ENCODE measurements at places on chromosomes 3 and 15.

- DNase-seq, result no peak
Observed at GRCh38 chr3:148309390-148310035, 388.2 kb upstream of the AGTR1 start.

DNA sequence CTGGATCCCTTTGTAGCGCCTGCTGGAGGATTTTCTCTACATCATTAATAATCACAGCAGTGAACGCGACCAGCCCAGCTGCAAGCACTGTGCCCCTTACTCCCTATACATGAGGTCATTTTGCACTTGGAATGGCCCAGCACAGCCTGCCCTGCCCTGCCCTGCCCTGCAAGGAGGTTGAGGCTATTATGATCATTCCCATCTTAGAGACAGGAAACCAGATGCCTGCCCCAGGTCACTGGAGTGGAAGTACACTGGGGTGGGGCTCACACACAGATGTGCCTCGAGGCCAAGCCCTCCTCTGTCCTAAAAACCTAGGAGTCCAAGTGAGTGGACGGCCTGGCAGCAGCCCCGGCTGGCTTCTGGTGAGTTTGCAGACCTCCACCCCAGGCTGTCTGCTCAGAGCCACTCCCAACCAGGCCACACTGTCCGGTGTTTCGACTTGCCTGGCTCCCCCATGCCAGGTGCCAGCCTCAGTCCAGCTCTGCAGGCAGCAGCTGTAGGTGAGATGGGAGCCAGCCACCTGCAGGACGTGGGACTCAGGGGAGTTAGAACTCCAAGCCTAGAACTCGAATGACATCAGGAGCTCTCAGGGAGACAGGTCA is 30.4 kb upstream of the SEC61A1 start:
- DNase-seq, result no peak

GRCh38 chr15:62883938-62884479 is 158.5 kb upstream of the TPM1 start:
- DNase-seq, result no peak

- no peak for DNase-seq
Observed at GRCh38 chr3:81568378-81568777, 193.1 kb downstream of the GBE1 start.

- no peak for DNase-seq
Observed at GRCh38 chr15:40192942-40193341, 32.1 kb downstream of the BUB1B start.

- DNase-seq, result no peak
Observed at GRCh38 chr3:42489116-42489936, 13.1 kb upstream of the VIPR1 start.

DNA sequence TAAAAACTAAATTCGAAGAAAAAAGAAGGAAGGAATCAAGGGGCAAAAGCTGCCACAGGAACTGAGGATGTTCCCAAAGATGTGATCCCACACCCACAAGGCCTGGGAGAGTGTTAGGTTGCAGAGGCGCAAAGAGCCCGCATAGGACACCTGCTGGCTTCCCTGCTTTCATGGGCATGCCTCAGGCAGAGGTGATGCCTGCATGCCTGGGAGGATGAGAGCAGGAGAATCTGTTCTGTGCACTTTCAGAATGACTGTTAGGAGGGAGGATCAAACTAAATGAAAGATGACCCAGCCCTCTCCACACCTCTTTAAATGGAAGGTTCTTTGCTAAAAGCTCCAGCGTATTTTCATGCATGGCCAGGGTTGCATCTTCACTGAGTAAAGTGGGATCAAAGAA is 162.4 kb downstream of the PLCL2 start:
- DNase-seq, result no peak

- no peak for DNase-seq
Observed at GRCh38 chr15:70512772-70513362, 250.5 kb downstream of the UACA start.

DNA sequence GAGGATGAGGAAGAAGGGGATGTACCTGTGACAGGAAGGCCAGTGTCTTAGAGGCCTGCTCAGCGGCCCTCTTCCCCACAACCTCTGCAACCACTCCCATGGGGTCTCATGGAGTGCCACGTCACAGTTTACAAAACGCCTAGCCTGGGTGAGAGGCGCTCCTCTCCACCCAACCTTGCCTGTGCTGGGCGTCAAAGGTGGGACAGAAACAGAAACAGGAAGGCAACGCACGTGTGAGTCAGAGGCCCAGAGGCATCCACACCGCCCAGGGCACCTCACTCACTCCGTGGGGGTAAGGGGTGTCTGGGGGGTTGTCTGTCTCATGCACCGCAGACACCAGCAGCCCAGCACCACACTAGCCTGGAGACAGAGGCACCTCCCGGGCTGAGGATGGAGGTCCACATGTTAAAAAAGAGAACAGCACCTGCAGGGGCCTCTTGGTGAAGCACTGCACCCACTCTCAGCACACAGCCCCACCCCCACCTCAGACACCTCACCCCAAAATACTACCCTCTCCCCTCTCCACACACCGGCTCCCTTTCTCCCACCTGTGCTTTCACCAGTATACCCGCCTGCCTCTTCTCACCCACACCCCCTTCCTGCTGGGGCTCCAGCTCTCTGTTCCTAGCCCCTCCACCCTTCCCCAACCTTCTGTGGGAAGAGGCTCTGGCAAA is 4.7 kb upstream of the CALML4 start:
- DNase-seq, result no peak

GRCh38 chr3:167241048-167241845 is 138.8 kb downstream of the ZBBX start:
- DNase-seq, result no peak

DNA sequence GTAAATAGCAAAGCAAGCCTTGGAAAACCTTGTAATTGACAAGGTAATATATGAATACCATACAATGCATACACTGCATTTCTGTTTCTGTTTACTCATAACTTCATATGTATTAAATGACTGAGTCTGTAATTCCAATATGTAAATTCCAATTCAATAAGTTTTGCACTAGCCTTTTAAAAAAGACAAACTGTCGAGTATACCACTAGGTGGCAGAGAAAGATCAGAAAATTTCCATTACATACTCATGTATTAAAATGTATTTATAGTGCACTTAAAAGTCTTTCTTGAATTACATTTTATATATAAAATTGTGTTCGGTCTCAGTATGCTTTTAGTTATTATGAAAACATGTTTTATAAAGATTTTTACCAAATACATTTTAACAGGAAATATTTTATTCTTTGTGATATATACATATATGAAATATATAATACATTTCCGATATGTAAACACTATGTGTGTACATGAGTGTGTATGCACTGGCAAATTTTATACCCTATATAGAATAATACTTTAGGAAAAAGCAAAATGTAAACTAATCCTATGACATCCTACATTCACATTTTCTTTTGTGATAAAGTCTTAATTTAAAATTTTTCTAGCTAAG is 216.8 kb downstream of the VGLL3 start:
- DNase-seq, result no peak

DNA sequence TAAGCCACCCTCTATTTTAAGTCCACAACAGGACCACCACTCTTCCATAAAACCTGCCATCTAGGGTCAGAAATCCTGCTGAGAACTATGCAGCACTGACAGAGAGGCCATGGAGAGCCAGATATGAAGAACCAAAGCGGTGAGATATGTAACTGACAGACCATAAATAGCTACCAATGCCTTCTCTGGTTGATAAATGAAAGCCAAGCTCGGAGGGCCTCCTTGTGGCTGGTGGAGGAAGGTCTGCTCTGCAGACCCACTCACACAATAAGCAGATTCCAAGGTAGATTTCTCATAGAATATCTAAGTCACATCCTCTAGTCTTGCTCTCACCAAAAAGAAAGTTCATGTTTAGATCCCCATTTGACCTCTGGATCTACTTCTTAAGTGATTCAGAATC is 38.9 kb downstream of the RYK start:
- no peak for DNase-seq

GRCh38 chr15:52378746-52379394 is 83.3 kb upstream of the MYO5C start:
- DNase-seq, result no peak

DNA sequence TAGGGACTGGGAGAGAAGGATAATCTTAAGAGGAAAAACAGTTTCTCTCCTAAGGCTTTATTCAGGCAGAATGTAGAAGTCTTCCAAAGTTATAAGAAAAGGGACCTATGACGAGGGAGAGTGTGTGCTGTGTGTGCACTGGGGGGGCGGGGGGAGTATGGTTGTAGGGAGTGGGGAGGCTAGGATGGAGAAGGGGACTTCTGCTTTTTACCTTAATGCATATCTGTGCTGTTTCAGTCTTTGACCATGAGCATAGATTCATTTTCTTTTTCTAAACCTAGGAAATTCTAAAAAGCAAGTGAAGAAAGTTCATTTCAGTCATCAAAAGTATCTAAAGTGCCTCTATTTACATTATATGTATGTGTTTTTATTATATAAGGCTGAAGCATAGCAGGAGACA is 52.6 kb upstream of the RASA2 start:
- no peak for DNase-seq

DNA sequence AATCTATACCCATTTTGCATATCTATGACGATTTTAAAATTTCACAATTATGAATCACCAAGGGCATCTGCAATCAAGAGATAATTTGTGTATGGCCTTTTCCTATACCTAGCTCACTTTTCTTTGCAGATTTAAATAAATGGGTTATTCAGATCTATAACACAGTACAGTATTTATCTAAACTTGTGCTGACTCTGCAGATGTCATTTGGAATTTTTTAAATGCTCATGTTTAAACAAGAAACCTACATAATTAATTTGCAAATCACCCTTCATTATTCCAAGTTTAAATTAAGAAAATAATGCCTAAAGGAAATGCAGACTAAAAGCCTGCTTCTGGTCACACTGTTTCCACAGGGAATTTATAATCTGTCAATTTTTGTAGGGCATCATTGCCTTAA is 284.2 kb downstream of the SI start:
- DNase-seq, result no peak

DNA sequence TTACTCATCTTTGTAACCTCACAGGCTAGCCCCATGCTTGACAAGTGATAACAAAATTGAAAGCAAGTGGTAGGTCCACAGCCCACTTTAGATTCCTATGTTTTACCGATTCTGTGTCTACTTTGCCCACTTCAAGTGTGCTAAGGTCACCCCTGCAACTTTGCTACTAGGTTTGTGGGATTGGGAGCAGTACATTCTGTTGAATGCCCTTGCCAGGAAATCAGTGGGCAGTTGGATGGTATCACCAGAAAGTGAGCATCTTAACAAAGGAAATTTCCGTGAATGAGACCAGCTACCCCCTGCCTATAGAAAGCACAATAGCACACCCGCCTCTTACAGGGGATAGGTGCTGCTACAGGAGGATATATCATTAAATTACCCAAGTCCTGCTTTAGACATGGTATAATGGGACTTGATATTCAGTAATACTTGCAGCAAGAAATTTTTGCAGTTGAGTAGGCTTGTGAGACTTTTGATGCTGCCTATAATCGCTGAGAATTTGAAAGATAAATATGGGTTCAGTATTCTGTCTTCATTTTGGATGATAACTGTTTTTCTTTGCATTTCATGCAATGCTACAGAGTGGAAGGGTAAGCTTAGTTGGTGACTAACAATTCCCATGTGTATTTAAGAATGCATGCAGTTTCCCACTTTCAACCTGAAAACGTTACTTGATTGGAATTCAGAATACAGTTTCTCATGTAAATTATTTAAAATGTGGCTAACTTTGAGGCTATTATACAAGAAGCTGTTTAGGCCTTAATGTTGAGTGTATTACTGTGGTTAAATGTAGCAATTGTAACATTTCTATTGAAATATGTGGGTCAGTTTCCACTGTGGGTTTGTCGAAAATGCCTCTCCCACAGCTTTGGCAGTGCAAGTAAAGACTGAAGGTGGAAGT is 9.5 kb downstream of the EBLN2 start:
- no peak for DNase-seq

DNA sequence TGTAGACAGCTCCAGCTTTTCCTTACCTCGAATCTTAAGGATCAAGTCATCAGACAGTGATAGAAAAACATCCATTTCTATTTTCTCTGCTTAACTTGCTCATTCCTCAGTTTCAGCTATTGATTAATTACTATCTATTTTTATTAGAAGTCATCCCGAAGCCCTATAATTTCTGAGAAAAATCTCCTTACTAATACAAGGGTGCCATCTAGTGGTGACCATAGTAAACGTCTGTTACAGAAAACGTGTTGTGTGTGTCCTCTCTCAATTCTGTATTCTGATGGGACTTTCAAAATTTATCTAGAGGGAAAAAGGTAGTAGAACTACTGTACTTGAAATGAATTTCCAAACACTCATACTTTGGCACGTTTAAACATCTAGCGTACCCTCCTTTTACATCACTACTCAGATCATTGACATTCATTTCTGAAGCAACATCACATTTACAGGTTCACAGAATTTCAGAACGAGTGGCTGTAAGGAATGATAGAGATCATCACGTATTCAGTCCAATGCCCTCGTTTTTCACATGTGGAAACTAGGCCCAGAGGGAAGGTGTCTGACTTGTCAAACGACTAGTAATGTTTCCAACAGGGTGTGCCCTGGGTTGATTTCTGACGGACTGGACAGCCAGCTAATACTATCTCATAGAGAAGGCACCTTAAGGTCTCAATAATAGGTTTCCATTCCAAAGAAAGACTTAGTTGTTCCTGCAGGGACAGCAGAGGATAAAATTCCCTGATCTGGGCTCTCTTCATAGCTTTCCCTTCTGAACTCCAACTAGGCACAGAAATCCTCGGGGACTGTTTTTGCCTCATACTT is 25.6 kb downstream of the HACD2 start:
- DNase-seq, result no peak

- no peak for DNase-seq
Observed at GRCh38 chr3:63278171-63279004, at the start of gene SYNPR. TSS of gene SYNPR (plus strand) at chr3:63278308.

- DNase-seq, result no peak
Observed at GRCh38 chr3:25423780-25424588, 4.1 kb upstream of the RARB start.

- no peak for DNase-seq
Observed at GRCh38 chr3:121942116-121942786, 48.0 kb downstream of the SLC15A2 start.

DNA sequence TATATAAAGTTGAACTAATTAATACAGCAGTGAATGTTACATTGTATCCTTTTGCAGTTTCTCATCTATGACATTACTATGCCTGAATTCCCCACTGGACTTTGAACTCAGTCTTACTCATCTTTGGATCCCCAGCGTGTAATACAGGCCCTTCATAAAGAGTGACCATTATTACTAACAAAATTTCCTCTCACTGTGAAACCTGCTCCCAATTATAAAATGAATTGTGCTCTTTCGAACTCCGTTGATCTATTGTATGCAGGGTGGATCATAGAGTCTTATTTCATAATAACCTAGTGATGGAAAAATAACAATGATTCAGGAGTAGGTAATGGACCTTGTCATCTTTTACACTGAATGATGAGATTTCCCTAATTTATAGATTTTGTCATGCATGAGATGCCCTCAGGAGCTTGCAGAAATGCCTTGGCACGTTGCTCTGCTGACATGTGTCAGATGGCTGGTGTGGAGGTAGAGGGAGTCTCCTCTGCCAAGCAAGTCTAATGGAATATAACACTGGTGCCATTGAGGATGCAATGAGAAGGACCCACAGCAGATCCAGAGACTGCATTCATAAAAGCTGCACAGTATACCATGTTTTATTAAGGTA is 25.5 kb downstream of the B3GNT5 start:
- DNase-seq, result no peak
